HuH-7 (cell line): ENCODE measurements at places on chromosomes 4 and X.

DNA sequence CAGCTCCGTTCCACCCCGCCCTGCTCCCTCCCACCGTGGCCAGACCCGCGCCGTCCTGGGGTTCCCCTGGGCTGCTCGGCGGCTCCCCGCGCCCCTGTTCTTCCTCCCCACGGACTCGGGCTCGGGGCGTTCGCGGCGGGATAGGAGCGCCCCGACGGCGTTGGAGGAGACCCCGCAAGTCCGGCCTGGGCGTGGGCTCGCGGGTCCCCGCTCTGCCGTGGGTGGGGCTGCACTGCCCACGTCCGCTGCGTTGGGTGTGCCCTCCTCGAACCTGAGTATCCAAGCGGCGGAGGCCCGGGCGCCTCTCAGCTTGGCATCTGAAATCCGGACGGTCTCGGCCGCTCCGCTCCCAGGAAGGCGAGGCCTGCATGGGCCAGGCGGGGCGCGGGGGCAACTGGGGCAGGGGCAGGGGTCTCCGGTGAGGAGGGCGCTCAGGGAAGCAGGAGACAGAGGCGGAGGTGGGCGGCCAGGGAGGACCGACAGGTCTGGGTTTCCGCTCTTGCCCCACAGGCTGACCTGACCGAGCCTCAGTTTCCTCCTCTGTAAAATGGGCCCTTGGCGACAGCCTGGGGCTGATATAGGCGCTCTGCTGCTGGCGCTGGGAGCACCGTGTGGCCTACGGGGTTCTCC, 12.0 kb upstream of the NAT8L start:
- no peak for DNase-seq

DNA sequence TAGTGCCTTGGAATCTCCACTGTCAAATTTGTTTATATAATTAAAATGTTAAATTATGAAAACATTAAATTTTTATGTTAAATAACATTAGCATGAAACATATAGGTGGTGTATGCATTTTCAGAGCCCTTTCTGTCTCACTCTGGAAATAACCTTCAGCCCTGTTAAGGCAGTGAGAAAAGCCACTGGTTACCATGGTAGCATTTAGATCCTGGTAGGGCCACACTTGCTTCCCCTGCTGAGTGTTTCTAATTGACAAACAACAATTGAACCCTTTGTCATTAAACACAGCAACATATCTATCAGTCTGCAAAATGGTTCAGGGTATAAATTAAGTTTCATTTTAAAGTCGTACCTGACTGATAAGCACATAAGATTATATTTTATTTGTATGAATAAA, 63.5 kb downstream of the PDK3 start:
- no peak for DNase-seq

DNA sequence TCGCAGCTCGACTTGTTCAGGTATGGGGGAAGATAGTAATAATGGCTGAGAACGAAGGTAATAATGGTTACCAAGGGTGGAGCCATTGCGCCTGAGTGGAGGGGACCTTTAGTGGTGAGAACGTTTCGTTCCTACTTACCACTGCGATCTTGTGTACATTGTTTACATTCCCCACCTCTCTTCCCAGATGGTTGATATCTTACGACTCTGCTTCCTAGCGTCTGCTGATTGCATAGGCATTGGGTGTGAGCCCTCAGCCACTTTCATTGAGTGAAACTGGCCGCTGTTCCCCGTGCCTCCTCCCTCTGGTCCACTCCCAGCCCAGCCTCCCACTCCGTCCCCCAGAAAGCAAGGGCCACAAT, 850 bp downstream of the IGBP1 start:
- peak; percentile 6 for DNase-seq

DNA sequence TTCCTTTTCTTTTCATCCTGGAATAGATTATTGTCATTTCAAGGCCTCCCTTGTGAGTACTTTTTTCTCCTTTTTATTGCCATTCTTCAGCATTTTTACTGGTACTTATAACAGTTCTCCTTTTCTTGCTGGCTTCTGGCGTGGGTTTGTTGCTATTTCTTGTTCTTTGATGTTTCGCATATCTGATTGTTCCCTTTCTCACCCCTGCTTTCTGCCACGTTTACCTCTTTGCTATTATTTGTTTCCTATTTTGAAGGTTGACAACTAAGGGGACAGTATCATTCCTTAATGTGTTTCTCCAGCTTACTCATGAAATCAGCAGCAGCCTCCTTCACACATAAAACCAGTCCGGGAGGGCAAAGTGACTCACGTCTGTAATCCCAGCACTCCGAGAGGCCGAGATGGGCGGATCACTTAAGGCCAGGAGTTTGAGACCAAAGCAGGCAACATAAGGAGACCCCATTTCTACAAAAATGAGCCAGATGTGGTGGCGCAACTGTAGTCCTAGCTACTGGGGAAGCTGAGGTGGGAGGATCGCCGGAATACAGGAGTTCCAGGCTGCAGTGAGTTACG, 72.6 kb downstream of the DMD start:
- no peak for DNase-seq

- no peak for DNase-seq
Observed at GRCh38 chrX:11789809-11790208, 31.8 kb downstream of the MSL3 start.

DNA sequence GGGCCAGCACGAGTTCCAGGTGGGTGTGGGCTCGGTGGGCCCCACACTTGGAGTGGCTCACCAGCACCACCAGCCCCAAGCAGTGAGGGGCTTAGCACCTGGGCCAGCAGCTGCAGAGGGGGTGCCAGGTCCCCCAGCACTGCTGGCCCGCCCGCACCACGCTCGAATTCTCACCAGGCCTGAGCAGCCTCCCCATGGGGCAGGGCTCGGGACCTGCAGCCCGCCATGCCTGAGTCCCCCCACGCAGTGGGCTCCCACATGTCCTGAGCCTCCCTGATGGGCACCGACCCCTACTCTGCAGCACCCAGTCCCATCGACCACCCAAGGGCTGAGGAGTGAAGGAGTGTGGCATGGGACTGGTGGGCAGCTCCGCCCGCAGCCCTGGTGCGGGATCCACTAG, 593.4 kb downstream of the GABRG1 start:
- no peak for DNase-seq

- peak; percentile 27 for DNase-seq
Observed at GRCh38 chr4:13483768-13484121, 395 bp downstream of the RAB28 start.

DNA sequence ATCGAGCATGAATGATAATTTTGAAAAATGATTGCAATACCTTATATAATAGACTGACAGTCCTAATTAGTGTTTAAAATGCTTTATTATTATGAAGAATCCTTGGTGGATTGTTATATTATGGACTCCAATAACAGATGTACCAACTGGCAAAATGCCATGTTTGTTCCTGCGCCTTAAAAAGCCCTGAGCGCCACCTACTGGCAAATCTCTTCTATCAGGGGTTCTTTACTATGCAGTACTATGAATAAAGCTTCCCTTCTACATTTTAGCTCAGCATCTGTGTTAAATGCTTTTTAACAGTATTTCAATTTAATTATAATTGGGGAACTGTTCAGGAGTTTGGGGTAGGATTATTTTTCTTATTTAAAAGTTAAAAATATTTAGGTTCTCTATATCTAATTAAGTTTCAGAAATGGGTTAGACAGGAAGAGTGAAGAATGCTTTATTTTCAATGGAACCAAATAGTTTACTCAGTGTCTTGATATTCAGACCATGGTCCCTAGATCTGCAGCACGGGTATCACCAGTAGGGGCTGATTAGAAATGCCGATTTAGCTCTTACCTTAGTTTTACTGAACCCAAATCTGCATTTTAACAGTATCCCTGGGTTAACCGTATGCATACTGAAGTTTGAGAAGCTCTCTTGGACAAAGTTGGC, 20.0 kb downstream of the CFAP97 start:
- no peak for DNase-seq

DNA sequence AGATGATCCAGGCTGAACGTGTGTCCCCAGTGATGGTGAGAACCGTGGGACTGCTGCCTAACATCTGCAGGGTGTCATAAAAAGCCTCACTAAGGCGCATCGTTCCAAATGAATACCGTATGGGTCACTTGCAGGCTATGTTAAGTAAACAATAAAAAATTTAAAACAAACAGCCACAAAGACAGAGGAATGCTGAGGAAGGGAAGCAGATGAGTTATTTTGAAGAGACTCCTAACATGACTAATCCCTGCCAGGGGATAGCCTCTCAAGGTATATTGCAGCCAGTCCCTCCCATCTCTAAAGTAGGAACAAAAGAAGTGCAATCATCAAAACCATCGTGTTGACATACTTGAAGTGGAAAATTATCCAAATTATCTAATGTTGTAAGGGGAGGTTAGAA, 83.8 kb downstream of the UNC5C start:
- DNase-seq: no peak
